ENCODE measurements at places on chromosomes 6 and 20.

- DNase-seq: no peak
Observed at GRCh38 chr6:109999740-110000139, 21.6 kb downstream of the GPR6 start.

- DNase-seq: peak; percentile 20
Observed at GRCh38 chr6:16238057-16238962, at the start of gene GMPR. TSS of gene GMPR (plus strand) at chr6:16238587. CDS start at chr6:16238694, 107 bp downstream.

DNA sequence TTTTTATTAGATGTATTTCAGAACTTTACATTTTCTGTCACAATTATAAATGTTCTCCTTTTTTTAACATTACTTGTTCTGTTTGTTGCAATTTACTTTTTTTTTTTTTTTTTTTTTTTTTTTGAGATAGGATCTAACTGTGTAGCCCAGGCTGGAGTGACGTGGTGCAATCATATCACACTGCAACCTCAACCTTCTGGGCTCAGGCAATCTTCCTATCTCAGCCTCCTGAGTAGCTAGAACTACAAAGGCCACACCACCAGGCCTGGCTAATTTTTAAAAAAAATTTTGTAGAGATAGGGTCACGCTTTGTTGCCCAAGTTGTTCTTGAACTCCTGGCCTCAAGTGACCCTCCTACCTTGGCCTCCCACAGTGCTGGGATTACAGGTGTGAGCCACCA lies 15.1 kb upstream of the MBOAT1 start:
- no peak for DNase-seq

DNA sequence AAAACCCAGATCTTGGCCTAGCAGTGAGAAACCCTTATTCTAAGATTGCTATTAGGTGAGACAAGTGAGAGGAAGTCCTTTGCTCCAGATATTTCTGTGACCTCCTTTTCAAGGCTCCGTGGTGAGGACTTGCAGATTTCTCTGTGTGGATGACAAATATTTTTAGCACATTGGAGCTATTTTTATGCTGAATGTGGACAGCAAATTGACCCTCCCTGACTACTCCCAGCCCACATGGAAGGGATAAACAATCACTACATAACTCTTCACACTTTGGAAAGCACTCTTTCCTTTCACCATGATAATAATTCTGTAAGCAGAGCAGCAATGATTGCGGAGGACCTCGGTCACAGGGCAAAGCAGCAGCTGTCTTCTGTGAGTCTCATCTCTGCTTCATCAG lies 88.0 kb upstream of the ADGRF1 start:
- no peak for DNase-seq

GRCh38 chr6:37209461-37210205 lies 39.7 kb downstream of the PIM1 start:
- DNase-seq: no peak

GRCh38 chr6:133254552-133255228 lies 13.5 kb downstream of the EYA4 start:
- DNase-seq: no peak

GRCh38 chr6:111162504-111162903 lies 75.2 kb downstream of the SLC16A10 start:
- DNase-seq: no peak

DNA sequence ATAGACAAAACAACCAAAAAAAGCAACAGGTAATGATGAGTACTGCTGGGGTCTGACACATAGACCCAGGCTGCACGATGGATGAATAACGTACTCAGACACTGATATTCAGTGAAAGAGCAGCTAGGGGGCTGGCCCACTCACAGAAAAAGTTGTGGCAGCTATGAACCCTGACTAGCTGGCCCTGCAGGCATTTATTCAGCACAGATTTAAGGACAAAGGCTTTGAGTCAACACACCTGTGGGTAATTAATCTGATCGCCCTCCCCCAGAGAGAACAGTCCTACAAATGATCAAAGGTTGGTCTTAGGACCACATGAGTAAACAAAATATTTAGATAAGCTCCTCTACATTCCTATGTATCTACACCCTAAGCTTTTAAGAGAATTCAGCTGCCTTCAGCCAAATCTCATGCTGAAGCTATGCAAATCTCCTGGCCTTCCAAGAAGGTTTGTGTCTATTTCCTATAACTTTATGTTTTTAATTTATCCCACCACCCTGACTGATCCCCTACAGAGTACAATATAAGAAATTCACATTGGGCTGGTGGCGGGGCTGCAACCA lies 81.7 kb upstream of the NXT1 start:
- no peak for DNase-seq

DNA sequence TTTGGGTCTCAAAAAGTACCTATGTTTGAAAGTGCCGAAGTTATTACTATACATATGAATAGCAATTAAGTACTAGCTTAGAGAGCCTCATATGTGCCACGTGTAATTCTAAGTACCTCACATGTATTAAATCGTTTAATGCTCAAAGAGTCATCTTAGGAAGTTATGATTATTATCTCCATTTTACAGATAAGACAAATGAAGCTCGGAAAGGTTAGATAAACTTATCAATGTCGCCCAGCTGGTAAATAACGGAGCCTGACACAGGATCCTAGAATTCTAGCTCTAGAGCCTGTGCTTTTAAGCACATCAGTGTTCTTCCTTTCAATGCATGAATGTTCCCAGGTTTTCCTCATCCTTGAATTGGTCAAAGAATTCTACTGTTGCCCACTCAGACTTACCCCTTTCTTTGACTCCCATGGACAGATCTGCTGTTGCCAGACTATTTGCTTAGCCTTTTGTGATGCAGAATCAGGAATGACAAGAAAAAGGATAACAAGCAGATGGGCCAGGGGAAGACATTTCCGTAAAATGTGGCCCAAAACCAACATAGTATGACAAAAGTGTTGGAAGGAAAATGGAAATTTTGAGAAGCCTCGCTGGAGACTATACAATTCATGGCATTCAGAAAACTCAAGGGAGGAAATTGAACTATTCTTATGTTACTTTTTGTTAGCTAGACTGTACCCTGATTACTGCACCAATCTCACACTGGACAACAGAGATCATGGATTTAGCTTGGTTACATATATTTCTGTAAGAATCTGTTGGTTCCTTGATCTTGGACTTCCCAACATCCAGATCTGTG lies 237.1 kb upstream of the CITED2 start:
- no peak for DNase-seq

- DNase-seq: no peak
Observed at GRCh38 chr6:90179190-90180169, 117.2 kb downstream of the BACH2 start.

GRCh38 chr6:15305909-15306308 lies 60.0 kb downstream of the JARID2 start:
- no peak for DNase-seq

DNA sequence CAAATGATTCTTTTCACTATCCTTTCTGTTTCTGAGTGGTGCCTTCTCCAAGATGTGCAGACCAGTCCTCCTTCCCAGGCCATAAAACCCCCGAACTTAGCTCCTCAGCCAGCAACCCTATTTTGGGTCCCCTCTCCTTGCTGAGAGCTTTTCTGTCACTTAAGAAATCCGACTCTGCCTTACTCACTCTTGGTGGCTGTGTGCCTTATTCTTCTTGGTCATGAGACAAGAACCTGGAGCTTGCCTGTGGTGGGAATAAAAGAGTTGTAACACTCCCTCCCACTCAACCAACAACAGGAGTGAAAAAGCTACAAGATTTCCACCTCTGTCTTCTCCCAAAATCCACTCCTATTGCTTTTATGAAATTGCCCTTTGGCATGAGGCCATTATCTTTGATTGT lies 62.6 kb downstream of the RPS12 start:
- DNase-seq: no peak

DNA sequence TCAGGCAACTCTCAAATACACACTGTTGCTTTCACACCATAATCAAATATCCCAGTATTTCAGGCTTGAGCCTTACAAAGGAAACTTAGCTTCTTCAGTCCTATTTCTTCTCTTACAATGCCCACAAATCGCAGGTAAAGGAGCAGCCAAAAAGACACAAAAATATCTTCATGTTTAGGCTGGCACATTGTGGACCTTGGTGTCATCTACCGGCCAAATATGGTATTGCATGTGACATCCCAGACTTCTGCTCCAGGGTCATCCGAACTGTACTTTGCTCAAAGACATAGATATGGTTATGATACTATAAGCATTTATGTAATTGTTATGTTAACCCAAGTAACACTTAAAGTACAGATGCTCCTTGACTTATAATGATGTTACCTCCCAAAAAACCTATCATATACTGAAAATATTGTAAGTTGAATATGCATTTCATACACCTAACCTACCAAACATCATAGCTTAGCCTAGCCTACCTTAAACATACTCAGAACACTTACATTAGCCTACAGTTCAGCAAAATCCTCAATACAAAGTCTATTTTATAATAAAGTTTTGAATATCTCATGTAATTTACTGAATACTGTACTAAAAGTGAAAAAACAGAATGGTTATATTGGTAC lies 4.6 kb downstream of the OR2H2 start:
- DNase-seq: no peak

- no peak for DNase-seq
Observed at GRCh38 chr20:1187605-1188171, 2.9 kb upstream of the TMEM74B start.

- DNase-seq: no peak
Observed at GRCh38 chr6:46867411-46867810, 54.3 kb downstream of the ADGRF5 start.

DNA sequence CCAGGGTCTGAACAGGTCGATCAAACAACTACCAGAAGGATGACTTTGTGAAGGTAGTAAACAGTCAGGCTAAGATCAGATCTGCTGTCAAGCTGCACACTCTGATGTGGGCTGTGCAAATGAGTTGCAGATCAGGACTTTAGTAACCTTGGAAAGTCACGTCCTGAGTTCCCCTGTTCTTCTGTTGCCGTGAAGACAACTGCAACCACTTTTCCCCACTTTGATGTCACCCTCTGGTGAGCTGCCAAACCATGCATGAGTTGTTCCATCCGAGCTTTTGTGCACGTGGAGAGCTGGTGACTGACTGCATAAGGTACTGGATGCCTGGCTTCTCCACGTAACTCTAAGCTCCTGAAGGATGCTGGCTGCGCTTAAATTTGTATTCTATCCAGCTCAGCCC lies 111.0 kb downstream of the CD83 start:
- DNase-seq: no peak

GRCh38 chr6:26215585-26216358 lies 128.5 kb downstream of the HFE start:
- no peak for DNase-seq

DNA sequence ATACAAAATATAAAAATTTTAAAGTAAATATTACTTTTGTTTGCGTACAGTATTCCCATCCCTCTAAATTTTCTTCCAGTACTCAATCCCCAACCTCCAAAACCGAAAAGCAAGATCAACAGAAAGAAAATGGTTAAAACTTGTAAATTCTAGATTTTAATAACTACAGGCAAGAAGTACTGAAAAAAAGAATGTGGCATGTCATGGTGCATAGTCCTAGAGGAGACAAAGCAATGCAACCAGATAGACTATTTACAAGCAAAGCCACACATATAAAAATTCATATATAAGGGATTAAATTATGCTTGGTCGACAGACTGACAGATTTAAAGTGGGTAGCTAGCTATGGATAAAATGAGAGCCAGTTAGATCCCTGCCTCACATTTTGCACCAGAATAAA lies 56.5 kb upstream of the HFE start:
- DNase-seq: no peak

DNA sequence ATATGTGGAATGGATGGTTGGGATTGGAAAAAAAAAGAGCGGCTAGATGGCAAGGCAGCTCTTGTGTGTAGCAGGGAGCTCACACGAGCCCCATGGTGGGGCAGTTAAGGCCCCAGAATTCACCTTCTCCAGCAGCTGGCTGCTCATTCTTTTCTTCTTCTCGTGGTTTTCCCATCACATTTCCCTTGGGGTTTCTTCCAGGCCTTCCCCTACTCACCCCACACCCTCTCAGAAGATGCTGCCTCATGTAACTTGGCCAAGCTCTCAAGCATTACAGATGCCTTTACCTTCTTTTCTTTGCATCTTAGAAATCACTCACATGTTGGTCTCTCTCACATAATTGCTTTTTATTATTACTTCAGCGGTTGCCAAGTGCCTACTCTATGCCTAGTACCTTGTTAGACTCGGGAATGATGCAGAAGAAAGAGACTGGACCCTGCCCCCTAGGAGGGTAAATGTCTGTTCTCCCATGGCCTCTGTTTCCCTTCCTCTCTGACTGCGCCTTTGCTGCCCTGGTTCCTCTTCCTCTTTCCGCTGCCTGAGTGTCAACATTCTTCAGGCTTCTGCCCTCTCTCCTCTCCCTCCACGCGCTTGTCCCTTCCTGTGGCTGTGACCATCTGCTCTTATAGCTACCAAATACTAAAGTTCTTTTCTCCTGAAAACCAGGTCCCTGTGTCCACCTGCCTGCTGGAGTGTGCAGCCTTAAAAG lies 28.6 kb downstream of the PPARD start:
- DNase-seq: no peak

- no peak for DNase-seq
Observed at GRCh38 chr6:44797746-44798145, 410.2 kb downstream of the CDC5L start.

DNA sequence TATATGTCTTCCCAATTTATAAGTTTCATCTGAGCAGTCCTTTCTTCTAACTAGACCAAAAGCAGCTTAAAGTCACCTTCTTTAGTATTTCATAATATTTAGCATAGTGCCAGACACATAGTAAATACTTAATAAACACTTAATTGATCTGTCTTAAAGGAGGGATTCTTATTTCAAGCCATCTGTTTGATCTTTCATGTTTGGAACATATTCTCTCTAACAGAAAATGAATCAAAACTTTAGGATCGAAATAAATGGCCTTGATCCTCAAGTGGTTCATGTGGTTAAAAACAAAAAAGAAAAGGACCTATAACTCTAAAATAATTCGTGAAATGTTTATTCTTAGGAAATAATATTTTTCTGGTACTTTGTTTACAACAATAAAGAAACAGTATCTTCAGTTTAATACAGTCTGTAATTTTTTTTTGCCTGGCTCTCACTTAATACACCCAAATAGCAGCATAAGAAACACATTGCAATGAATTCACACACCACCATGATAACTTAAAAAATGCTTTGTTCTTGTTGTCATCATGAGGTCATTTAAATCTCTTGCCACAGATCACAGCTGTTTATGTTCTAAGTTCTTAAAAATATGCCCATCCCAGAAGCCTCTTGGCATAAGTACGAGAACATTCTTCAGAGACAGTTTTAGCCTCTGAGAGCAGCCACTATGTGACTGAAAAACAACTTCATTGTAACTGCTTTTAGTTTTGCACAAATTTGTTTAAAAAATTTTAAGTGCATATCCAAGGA lies 48.1 kb downstream of the ESF1 start:
- DNase-seq: no peak

DNA sequence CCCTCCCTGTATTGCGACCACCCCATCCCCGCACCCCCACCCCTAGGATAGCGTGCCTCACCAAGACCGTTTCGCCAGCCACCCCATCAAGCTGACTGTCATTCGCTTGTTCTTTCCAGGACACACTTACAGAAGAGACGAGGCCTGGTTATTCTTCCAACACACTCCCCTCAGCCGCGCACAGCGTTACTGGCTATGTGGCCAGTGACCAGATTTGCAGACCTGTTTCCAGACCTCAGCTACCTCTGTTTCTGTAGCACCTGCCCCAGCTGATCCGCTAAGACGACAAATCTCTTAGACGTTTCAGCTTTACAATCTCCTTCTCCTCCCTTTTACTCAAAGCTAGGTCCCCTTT lies 26.1 kb downstream of the HLA-F start:
- no peak for DNase-seq

- DNase-seq: no peak
Observed at GRCh38 chr20:31840906-31841816, 4.2 kb downstream of the FOXS1 start.
